Urinary bladder (tissue), 4 donors: ENCODE measurements at places on chromosomes 1 and 21. TPM values are rescaled to one million over a fixed set of nuclear protein-coding genes. Genes with fewer than 3 reads are reported as not detected.

The MIA3 gene
- 64.2 TPM for total RNA-seq

DNA sequence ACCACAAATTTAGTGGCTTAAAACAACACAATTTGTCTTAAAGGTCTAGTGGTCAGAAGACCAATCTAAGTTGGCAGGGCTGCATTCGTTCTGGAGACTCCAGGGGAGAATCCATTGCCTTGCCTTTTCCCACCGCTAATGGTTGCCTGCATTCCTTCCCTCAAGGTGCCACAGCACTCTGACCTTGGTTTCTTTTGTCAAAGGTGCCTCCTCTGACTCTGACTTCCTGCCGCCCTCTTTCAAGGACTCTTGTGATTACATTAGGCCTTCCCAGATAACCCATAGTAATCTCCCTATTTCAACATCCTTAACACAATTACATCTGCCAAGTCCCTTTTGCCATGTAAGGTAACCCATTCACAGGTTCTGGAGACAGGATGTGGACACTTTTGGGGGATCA is 145.3 kb downstream of the S1PR1 start:
- DNase-seq, result no peak

The RSPH1 gene
- total RNA-seq, result 0.26 TPM

The DIRAS3 gene
- total RNA-seq, result 3.0 TPM
